ENCODE measurements at places on chromosomes 13 and 19.

DNA sequence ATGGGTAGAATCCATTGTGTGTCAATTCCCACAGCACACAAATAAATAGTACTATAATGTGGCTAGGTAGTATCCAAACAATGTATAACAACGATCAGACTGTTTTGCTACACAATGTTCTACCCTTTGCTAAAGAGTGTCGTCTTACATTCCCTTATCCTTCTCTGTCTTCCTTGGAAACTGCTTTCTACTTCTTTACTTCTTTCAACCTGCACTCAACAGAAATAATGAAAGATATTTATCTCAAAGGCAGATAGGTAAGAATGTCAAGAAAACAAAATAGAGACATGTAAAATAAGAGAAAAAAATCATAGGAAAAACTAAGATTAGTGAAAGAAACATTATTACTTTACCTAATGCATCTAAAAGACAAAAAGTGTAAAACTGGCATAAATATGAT is 814.7 kb downstream of the PCDH9 start:
- DNase-seq, result no peak

DNA sequence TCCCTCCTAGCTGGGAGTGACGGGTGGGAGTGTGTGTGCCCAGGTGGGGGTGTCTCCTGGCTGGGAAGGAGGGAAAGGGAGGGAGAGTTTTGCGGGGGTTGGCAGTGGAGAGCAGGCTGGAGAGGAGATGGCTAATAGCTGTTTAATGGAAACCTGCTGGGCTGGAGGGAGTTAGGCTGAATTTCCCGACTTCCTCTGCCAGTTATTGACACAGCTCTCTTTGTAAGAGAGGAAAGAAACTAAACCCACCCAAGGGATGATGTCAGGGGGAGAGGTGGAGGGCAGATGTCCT is 10.2 kb upstream of the ILF3 start:
- DNase-seq, result no peak

- no peak for DNase-seq
Observed at GRCh38 chr19:50451223-50451534, 18.5 kb downstream of the MYBPC2 start.

- DNase-seq, result no peak
Observed at GRCh38 chr13:92500192-92500591, 726.4 kb upstream of the GPC6 start.

DNA sequence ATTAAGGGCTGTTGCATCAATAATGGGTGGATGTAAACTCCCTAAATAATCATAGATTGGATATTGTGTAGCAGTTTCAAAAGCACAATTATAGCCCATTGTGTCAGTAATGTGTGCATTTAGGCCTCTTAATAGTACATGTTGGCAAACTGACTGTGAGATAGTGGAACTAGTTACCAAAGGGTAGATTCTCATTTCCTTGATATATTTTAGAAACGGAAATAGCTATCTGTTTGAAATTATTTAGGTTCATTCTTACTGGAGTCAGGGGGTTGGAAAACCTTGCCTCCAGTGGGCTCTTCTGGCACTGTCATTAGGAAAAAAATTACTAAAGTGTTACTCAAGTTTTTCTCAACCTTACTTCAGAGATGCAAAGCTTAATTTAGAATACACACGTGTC is 1074.9 kb downstream of the PCDH17 start:
- no peak for DNase-seq

- no peak for DNase-seq
Observed at GRCh38 chr13:109761695-109762094, 24.7 kb downstream of the IRS2 start.

DNA sequence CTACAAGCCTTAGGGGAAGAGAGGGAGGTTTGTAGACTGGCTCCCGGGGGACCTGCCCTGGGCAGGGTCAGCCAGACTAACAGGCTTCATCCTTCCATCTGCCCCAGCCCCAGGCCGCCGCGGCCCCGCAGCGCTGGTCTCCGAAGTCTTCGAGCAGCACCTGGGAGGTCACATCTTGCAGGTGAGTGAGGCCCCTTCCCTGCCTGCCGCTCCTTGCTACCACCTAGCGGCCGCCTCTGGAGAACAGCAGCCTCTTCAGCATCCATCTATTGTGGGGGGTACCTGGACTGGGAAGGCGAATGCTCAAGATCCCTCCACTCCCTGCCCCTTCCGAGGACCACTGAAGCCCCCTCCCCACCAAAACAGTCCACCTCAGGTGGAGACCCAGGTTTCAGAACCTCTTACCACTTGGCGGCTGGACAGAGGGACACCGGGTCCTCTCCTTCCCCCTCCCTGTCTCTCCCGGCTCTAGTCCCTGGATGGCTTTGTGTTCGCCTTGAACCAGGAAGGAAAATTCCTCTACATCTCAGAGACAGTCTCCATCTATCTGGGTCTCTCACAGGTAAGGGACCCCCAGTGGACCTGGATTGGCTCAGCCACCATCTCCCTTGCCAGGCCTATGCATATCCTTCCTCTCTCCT is 12.7 kb downstream of the NPAS1 start:
- DNase-seq, result no peak

DNA sequence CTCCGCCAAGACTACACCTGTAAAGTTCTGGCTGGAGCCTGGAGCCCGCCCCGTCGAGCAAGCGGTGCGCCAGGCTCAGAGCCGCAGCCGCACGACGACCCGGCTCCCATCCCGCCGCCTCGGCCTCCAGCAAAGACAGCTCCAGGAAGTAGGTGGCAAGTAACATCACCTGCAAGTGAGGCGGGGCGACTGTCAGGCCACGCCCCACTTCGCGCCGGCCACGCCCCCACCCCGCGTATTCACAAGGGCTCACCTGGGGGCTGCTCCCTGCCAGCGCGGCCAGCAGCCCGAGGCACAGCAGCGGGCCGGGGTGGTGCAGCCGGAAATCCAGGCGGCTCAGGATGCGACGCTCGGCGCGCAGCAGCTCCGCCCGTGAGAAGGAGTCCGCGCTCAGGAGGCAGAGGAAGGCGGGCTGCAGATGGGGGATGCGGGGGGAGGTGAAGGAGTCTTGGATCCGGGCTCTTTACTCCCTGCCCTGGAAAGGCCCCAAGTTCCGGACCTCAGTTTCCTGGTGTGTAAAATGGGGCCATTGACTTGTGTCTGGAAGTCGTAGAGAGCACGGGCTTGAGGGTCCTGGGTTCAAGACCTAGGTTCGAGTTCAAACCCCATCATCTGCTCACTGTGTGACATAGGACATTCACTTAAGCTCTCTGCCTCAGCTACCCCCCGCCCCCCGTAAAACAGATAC is 3.2 kb downstream of the CCNP start:
- DNase-seq, result peak; percentile 81

DNA sequence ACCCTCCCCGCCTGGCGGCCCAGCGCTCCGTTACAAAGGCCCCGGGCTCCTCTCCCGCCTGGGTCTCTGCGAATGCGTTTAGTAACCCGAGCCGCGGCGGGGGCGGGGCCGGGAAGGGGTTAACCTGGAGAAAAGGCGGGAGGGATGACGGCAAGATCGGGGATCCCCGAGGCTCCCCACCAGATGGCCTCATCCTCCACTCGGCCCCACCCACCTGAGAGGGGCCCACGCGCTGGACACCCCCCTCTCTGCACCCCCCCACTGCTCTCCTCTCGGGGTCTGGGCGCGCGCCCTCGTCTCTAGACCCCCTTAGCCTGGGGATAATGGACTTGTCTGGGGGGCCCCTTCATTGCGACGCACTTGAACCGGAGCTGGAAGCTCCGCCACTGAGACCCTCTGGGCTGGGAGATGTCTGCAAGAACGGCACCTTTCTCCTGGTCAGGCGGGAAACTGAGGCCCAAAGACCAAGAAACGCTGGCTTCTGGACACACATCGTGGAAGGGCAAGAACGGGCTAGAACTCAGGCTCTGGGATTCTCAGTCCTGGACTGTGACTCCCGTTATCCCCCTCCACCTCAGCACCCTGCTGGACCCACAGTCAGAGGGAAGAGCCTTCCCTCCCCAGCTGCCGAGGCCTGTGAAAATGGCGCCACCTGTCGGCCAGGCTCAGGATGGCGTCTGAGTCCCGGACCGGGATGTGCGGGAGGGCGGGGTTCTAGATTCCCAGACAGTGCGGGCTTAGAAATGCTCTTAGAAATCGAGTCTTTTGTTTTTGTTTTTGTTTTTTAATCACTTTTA is 2.9 kb upstream of the LTBP4 start:
- DNase-seq, result peak; percentile 89

DNA sequence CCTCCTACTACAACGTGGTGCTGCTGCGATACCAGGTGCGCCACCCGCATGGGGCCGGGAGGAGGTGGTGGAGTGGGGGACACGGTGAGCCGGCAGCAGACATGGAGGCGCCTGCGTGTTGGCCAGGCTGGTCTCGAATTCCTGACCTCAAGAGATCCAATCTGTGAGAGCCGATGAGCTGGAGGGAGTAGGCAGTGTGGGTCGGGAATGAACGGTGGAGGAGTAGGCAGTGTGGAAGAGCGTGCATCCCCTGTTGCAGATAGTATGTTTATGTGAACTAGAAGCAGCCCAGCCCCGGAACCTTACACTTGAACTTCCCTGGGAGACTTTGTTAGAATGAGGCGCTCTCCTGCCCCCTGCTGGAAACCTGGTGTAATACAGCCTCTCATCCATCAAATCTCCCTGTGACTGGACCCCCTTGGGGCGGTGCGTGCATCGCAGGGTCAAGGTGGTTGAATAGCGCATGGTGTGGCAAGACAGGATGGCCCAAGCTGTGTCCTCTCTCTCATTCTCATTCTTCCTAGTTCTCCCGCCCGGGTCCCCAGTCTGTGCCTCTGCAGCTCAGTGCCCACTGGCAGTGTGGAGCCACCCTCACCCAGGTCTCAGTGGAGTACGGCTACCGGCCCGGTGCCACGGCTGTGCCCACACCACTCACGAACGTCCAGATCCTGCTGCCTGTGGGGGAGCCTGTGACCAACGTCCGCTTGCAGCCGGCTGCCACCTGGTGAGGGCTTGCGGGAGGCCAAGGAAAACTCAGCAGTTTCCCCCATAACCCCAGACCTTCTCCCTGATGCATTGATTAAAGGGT is 10.5 kb upstream of the B3GNT3 start:
- no peak for DNase-seq

GRCh38 chr13:89627996-89628395 is 1719.5 kb upstream of the MIR17HG start:
- no peak for DNase-seq

DNA sequence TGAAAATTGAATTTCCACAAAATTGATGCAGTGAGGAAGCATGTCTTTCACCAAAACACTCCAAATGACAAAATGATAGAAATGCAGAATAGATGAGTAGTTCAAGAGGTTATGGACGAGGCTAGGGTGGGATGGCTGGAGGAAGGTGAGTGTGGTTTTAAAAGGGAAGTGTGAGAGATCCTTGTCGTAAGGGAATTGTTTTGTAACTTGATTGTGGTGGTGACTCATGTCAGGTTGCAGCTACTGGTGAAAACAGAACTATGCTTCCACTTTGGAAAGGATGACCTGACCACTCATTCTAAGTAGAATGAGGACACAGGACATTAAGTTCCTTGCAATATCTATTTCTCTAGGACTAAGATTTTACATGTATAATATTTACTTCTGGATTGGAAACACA is 345.7 kb downstream of the MTUS2 start:
- DNase-seq, result no peak

GRCh38 chr19:54172471-54173358 is at the start of gene TMC4:
TSS of gene TMC4 (minus strand) at chr19:54173160. CDS start at chr19:54173117, 43 bp downstream.
- DNase-seq, result no peak

- DNase-seq, result peak; percentile 59
Observed at GRCh38 chr19:7848779-7849457, 18.9 kb downstream of the EVI5L start.

GRCh38 chr13:46378411-46378810 is 8.6 kb downstream of the RUBCNL start:
- no peak for DNase-seq

DNA sequence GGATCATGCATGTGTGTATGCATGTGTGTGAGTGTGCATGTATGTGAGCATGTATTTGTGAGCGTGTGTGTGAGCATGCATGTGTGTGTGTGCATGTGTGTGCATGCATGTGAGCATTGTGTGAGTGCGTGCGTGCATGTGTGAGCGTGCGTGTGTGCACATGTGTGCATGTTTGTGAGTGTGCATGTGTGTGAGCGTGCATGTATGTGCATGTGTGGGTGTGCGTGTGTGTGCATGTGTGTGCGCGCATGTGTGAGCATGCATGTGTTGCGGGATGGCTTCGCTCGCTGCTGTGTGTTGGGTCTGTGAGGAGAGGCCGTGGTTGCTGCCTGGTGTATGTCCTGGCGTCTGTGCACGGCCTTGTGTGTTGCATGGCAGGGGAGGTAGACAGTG is 32.4 kb downstream of the PAK4 start:
- DNase-seq, result peak; percentile 40

DNA sequence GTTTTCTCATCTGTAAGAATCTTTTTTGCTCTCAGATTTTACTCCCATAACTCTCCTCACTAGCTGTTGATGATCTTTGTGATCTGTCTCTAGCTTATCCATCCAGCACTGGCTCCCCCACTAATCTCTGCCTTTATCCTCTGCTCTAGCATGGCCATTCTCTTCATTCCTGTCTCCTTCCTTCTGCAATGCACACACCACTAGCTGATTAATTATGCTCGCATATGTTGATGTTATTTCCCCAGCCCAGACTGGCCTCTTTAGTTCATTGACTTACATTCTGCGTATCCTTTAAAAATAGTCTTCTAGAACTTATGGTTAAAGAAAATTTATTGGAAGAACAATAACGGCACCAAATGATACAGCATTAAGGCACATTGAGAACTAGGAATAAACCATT is 52.5 kb downstream of the DGKH start:
- DNase-seq, result no peak

- DNase-seq, result peak; percentile 65
Observed at GRCh38 chr13:75704927-75705288, 68.8 kb downstream of the LMO7 start.

DNA sequence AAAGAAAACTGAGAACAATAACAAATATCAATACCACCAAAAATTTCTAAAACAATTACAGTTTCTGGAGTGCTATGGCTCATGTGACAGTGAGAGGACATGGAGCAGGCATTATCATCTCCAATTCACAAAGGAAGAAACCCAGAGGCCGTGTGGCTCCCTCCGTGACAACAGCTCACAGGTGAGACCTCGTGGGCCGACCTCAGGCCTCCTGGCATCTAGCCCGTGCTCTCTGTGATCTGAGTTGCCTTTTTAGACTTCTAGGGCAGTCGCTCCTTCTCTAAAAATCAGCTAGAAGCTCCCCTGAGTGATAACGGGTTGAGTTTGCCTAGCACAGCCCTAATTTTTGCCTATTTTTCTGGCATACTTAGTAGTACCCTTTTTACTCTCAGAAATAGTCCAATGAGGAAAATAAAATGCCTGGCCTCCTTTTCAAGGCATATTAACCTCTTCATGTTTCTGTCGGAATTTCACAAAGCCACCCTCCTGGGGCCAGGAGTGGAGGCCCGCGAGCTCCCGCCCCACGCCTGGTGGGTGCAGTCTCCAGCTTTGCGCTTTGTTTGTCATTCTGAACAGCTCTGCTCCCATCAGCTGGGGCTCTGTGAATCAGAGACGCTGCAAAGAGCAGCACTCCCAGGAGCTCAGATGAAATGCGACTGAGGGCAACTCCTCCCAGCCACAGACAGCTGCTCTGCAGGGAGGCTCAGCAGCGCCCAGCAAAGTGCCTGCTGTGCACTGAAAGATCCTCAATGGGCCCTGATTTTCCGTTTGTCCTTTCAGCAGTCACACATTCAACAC is 292.5 kb downstream of the UQCRFS1 start:
- no peak for DNase-seq

Data from RWPE2 (cell line).